ENCODE measurements at places on chromosomes 2 and 18.

DNA sequence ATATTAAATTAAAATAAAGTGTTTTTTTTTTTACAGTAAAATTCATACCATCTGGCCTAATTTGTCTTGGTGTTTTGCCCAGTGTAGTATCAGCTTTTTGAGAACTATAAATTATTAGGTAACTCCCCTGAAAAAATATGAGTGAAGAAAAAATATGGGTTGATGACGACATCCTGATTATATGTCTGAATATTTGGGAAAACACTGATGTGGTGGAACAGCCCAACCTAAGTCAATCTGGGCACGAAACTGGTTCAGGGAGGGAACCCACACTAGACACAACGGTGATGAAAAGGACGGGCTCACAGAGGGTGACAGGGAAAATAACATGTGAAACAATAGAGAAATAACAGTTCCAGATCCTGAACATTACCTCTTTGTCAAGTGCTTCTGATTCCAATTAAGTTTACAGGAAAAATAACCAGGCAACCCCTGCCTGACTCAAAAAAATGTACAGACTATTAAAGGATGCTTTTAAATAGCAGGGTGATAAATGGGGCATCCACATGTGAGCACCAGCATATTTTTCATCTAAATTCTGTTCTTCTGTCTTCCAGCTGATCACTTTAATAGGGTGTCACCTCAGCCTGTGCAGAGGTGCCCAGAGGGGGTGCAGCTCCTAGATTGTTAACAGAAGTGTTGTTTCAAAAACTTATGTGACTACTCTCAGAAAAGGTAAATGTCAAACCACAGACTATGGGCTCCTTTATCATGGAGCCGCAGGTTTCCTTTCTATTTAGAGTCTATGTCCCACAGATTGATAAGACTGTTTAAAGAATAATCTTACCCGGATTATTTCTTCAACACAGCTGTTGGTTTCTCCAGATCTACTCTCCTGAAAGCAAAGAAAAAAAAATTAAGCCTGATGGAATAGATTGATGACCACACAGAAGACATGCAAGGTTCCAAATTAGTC, 305.4 kb downstream of the AFF3 start:
- no peak for DNase-seq

DNA sequence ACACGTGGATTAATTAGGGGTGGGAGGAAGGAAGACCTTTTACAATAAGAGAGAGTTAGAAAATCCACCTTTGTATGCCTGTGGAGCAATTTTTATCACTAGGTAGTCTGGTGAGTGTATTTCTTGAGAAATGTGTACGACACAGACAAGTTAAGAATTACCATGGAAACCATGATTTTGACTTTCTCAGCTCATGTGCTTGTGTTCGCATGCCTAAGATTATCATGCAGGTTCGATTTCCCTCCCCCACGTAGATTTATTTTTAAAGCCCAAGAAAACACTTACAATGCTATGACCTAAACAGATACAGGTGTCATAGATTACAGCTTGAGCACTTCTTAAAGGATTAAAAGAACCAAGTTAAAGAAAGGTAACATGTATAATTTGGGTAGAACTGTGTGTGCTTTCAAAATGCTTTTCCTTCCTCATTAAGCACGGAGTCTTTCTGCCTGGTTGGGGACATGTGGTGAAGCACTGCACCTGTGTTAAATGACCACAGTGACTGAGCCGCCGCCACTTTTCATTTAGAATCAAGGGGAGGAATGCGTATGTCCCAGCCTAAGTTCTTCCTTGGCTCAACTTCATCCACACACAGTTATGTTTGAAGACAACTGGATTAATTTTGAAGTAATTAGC, 16.6 kb downstream of the SERTAD2 start:
- no peak for DNase-seq

DNA sequence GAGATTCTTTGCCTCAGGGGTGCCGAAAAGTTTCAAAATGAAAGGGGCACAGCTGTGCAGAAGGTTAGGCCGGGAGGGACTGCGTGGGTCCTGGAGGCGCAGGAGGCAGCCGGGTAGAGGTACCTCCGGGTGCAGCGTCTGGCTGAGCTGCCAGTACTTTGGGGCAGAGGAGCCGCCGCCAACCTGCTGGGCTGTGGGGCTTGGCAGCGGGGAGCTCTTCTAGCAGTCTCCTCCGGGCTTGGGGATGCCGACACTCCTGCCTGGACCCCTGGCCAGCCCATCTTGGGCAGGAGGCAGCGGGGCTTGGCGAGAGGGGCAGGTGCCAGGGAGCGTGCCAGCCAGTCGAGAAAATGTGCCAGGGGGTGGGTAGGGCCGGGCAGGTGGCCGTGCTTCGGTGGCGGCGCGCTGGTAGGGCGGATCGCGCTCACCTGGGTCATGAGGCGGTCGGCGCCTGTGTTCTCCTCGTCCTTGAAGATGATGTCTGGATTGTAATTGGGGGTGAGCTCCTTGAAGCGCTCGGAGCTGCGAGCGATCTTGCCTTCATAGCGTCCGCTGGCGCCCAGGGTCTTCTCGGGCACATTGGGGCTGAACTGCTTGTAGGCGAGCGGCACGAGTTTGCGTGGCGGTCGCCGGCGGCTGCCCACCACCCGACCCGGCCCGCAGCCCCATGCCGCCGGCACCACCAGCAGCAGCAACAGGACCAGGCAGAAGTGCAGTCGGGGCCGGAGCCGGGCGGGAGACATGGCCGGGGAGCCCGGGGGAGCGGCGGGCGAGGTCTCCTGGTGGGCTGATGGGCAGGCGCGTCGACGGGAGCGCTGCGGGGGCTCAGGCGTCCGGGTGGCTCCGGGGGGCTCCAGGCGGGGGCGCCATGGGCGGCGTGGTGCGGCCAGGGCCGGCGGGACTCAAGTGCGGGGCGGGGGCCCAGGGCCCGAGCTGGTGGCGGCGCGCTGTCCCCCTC, 717 bp downstream of the IHH start:
- no peak for DNase-seq

DNA sequence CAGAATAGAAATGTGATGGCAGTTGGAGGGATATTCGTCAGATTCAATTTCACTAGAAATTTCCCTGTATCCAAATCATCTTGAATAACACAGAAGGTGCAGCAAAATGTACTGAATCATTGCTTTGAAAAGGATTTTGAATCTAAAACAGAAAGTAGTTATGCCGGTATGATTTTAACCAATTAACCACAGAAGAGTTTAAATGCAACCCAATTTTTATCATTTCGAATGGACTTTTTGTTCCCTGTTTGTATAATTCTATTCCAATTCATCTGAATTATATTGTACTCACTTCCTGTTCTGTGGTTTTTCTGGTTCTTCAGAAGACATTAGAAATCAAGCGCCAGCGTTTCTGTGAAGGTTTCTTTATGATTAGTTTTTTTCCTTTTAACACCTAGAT, 190.4 kb downstream of the MYO3B start:
- no peak for DNase-seq

DNA sequence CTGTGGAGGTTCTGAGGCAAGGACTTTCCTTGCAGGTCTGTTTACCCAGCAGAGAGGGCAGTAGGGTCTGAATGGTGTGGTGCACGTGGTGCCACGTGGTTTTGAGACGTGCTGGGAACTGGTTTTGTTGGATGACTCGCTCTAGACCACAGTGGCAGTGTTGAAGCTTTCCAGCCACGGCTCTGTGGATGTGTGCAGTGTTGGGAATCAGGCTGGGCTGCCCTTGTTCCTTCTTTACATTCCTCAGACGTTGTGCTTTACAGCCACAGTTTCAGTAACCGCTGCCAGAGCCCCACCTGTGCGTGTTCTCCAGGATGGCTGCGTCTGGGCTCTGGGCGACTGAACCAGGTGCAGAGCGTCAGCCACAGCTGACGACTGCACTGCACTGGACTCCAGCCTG, 8.2 kb downstream of the CTDP1 start:
- DNase-seq = no peak

- DNase-seq = no peak
Observed at GRCh38 chr2:195830968-195831950, 174.2 kb downstream of the SLC39A10 start.

GRCh38 chr2:232891621-232892071, 21.6 kb downstream of the SNORC start:
- no peak for DNase-seq

DNA sequence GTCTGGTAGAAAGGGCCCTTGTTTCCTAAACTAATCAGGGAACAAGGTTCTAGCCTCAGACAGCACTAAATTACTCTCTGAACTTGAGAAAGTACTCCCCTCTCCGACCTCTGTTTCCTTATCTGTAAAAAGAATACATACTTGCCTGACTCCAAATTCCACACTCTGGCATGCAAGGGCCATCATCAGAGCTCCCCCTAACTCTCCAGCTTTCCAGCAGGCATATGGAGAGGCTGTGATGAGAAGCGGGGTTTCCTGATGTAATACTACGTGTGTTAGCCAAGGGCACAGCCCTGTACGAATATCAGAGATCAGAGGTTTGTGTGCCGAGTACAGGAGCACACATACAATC, 1.8 kb upstream of the EVA1A start:
- no peak for DNase-seq

GRCh38 chr2:182826064-182826463, 40.4 kb downstream of the FRZB start:
- no peak for DNase-seq

DNA sequence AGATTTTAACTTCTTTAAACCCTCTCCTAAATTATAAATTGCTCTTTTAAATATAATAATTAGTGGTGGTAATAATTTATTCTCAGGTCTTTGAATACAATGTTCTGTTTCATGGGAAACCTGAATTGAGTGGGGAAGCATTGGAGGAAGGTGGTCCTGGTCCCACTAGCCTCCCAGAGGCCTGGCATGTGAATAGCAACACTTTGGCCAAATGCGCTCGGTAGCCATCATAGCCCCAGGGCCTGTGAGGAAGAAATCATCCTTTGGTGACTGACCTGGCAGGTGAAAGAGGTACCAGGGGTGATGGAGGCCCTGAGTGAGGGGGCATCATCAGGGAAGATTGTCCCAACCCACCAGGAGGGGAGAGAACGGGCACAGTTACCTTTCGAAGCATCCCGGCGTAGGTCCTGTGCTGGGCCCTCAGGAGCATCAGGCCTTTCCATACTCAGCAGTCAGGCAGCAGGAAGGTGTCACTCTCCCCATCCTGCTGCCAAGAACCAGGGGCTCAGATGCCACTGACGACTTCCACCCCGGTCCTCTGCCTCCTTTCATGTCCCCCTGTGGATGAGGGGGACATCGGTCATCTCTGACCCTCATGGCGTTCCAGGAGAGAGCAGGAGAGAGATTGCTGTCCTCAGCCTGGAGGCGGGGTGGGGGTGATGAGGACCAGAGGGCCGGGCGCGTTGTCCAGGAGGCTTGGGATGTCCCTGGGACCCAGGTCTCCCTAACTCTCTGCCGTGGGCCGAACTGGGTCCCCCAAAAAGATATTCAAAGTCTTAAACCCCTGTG, 78.6 kb upstream of the HPCAL1 start:
- DNase-seq = no peak

DNA sequence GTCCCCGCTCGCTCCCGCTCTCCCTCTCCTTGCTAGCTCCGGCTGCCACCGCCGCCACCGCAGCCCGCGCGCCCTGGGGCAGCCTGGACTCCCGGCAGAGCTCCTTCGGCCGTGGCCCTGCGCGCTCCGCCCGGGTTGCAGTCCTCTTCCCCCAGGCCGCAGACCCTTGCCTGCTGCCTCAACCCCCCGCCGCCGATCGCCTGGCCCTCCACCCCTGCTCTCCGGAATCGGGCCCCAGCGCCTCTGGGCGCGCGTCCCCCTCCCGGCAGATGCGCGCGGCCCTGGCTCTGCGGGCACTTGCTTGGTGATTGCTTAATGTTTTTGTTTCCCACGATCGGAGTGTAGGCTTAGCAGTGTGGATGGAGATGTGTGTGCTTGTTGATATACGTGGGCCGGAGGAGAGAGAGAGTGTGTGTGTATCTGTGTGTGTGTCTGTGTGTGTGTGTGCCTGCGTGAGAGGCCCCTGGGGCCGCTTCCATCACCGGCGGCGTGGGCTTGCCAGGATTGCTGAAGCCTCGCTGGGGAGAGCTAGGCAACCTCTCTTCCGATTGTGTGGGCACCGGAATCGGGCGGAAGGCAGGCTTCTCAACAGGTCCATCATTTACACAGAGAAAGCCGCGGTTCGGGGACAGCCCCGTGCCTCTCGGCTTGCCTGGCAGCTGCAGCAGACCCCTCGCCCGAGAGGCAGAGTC, 877 bp downstream of the INHBB start:
- DNase-seq = no peak

GRCh38 chr2:1907291-1907690, 163.0 kb upstream of the PXDN start:
- no peak for DNase-seq

DNA sequence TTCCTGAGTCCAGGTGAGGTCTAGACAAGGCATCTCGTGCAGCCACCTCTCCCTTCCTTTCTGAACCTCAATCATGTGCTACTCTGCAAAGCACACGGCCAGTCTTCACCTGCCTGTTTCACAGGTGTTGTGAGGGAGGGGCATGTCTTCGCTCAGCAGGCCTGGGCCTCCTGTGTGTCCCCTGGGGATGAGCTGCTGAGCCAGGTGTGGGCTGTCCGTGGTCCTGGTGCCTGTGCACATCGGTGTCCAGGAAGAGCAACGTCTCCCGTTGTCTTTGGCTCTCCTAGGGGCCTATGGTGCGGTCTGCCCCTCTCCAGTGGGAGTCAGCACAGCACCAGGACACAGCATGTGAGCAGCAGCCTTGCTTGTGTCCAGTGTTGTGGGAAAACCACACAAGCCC, 16.7 kb downstream of the ARHGEF4 start:
- DNase-seq = no peak

DNA sequence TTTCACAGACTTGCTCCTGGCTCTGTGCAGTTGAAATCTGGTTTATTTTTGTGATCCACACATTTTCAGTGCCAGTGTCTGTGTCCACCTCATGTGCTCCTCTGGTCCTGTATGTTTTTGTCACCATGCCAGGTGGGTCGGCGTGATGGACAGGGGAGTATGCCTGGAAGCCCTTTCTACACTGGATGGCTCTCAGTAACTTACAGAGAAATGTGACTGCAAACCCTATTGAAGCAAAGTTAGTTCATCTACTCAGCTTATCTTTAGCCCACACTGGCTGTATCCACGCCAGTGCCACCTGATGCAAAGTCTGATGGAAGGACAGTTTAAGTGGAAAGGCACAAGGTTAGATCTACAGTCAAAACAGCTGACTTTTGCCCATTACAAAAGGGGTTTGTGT, 4.3 kb downstream of the IMPA2 start:
- no peak for DNase-seq

DNA sequence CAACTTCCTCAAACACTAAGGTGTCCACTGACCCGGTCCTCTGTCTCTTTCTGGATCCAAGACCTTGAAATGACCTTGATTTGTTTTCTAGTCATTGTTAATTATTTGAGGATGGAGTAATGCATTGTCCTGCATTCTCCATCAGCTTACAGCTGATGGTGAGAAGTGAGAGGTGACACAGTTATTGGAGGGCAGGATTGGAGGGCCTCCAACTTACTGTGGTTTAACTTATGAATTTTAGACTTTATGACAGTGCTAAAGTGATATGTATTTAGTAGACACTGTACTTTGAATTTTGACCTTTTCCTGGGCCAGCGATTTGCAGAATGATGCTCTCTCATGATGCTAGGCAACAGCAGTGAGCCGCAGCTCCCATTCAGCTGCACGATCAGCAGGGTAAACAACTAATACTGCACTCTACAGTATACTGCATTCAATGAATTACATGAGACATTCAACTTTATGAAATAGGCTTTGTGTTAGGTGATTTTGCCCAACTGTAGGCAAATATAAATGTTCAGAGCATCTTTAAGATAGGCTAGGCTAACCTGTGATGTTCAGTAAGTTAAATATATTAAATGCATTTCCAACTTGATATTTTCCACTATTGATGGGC, 200.0 kb upstream of the MEX3C start:
- DNase-seq = no peak
